Upper lobe of right lung (tissue), 1 donor: ENCODE measurements at places on chromosomes 1 and 21. TPM values are rescaled to one million over a fixed set of nuclear protein-coding genes. Genes with fewer than 3 reads are reported as not detected.

Gene THEM5
- not detected for total RNA-seq

Gene PAX7
- total RNA-seq: not detected

Gene ZNF124
- 23.5 TPM for total RNA-seq

Gene CD34
- total RNA-seq: 50.7 TPM

Gene TRIM46
- 0.43 TPM for total RNA-seq

Gene ECM1
- 15.5 TPM for total RNA-seq

Gene AMY2B
- 25.4 TPM for total RNA-seq

Gene OR14C36
- total RNA-seq: not detected

Gene CYYR1
- 51.3 TPM for total RNA-seq

- DNase-seq: peak; percentile 29
Measured at GRCh38 chr1:18734461-18735223, 104.0 kb downstream of the PAX7 start.

DNA sequence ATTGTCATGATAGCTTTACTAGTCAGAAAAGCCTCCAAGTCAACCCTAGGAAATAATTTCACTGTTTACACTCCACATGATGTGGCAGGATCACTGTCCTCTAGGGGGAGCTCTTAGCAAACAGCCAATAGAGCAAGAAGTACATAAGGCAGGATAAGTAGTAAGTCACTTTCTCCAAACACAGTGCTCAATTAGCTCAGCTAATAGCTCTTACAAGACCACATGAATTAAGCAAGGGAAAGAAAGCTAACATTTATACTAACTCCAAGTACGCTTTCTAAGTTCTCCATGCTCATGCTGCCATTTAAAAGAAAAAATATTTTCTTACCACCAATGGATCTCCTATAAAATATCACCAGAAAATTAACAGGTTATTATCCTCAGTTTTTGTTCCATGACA is 66.9 kb upstream of the LRIF1 start:
- DNase-seq: no peak

DNA sequence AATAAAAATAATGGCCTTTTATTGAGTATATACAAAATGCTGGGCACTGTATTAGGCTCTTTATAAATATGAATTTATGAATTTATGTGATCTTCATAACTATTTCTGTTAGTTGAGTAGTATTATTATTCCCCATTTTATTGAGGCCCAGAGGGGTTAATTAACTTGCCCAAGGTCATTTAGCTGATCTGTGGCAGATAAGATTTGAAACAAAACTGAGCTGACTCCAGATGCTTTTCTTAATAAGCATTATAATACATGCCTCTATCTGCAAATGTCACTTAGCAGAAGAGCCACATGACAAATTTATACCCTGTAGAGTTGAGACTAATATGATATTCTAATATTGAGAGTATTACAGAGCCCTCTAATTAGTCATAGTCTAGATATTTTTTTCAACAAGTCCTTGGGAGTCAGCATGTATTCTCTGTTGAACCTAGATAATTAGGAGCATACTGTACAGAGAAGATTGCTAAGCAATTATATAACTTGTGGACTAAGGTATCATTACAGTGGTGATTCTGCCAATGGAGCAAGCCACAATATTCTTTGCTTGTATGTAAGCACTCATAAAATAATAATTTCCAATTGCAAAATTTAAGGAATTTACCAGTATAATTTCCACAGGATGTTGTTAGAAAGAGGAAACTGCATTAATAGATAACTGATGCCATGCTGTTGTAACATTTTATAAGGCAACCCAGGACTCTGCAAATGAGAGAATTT is 112.0 kb downstream of the LRRC40 start:
- DNase-seq: no peak

- DNase-seq: no peak
Measured at GRCh38 chr1:19273106-19273843, 15.3 kb downstream of the AKR7A3 start.

DNA sequence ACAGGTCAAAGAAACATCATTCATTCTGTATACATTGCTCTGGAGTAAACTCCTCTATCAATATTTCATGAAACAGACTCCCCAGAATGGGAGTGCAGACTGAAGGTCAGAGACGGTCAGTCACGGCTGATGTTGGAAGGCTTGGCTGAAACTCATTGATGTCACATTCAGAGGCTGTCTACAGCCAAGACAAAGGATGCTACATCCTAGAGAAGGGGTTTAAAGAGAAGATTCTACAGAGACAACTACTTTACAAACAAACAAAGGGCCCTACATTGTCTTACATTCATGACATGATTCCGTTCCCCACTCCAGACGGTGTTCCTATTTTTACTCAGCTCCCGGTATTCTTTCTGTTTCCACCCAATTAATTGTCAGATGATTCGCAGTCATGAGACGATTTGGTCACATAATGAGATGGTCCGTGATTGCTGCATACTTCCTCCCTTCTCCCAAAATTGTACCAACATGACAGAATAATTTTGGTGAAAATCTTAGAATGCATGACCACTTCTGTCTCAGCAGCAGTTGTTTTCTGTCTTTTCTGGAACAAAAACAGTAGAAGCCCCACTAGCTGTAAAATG is 73.8 kb upstream of the VAV3 start:
- DNase-seq: no peak

DNA sequence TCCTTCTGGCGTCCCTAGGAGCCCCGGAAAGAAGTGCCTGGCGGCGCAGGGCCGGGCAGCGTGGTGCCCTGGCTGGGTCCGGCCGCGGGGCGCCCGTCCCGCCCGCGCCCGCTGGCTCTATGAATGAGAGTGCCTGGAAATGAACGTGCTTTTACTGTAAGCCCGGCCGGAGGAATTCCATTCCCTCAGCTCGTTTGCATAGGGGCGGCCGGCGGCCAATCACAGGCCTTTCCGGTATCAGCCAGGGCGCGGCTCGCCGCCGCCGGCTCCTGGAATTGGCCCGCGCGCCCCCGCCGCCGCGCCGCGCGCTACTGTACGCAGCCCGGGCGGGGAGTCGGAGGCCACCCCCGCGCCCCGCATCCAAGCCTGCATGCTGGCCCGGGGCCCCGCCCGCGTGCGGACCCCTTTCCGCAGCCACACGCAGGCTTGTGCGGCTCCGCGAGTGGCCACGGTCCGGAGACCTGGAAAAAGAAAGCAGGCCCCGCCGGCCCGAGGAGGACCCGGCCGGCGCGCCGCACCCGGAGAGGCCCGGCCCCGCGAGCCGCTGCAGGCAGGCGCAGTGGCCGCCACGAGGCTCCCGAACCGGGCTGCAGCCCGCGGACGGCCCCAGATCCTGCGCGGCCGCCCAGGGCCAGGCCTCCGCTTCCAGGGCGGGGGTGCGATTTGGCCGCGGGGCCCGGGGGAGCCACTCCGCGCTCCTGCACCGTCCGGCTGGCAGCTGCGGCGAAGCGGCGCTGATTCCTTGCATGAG is 160.4 kb downstream of the RUNX1 start:
- DNase-seq: peak; percentile 98

- DNase-seq: no peak
Measured at GRCh38 chr21:35504951-35505466, 455.9 kb upstream of the RUNX1 start.

DNA sequence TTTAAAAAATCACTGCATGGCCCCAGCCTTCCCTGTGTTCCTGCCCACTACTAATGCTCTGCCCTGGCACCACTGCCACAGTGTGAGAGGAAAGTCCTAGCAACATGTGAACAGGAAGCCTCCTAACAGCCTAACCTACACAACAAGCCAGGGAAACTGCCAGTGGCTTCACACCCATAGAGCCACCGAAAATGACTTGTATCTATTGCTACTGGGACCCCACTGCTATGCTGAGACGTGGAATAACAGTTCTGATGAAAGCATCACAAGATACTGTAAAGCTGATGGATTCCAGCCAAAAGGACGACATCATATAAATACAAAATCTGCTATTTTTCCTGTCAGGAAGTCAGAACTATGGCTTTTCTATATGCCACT is 74.9 kb downstream of the JAK1 start:
- DNase-seq: no peak

- DNase-seq: peak; percentile 66
Measured at GRCh38 chr1:184296466-184297243, 90.2 kb upstream of the C1orf21 start.

DNA sequence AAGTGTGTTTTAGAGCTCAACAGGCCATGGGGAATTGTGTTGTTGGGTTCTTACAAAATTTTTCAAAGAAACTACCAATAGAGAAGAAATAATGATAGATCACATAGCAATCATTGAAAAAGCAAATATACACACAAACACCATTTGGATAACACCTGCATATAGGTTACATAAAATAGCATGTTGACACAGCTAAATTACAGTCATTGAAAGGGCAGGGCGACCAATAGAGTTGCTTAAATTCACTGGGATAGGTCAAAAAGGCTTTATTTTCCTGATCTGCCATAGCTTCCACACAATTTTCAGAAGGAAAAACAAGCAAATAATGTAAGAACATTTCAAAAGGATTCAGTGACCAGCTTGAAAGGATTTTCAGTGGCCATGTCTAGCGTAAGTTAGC is 57.9 kb upstream of the FGGY start:
- DNase-seq: no peak

DNA sequence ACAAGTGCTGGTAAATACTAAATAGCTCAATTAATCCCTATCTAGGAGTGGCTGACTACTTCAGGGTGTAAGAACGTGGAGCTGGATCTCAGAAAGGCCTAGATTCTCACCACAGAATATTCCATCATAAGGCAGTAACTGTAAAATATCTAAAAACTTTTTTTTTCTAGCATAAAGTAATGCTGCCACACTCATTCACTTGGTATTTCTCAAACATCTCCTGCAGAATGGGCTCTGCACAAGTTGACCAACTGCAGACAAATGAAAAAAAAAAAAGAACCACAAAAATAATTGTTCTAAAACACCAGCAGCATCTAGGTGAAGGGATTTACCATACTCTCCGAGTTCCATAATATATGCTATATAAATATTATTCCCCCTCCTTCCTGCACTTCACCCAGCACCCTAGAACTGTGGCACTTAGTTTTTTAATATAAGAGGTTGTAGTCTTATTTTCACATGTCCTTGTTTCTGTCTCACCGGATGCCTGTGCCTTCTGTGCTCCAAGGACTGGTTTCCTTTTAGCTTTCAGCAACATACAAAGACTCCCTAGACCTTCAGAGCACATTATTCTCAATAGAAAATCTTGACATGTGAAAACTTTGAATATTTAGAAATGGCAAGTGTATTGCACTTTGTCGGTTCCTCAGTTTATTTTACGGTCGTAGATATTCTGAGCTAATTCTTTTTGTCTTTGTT is 8.9 kb downstream of the VSIG8 start:
- no peak for DNase-seq

GRCh38 chr1:203684094-203684493 is 57.5 kb downstream of the ATP2B4 start:
- DNase-seq: no peak

GRCh38 chr1:67571901-67572593 is 113.0 kb upstream of the GADD45A start:
- DNase-seq: no peak

DNA sequence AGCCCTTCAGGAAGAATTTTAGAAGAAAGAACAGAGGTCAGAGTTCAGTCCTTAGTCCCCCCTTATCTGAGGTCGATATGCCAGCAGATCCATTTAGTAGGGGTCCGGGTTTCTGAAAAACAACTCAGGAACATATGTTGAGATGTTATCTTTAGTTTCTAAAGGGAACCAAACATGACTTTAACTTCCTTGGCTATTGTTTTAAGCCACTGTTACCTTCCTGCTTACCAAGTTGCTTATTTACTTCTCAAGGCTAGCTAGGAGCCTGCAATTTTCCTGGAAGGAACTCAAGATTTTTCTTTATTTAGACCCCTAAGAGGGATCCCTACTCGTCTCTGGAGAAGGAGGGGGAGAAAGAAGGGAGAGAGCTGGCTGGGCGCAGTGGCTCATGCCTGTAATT is 54.3 kb downstream of the KCNC4 start:
- DNase-seq: no peak

GRCh38 chr1:157110686-157111085 is 11.1 kb upstream of the ETV3L start:
- DNase-seq: peak; percentile 26

- no peak for DNase-seq
Measured at GRCh38 chr1:208077232-208078075, 166.5 kb upstream of the CD34 start.
